Fibroblast of skin of left quadriceps (primary cell): ENCODE measurements at places on chromosomes 7 and 10.

- no peak for DNase-seq
These were observed 1.4 kb downstream of the KBTBD2 start for GRCh38 chr7:32890010-32890792.

- DNase-seq, result peak; percentile 84
These were observed 104.7 kb upstream of the ARMC3 start for GRCh38 chr10:22823109-22823508.

GRCh38 chr10:113801569-113801968 is 50.1 kb downstream of the PLEKHS1 start:
- no peak for DNase-seq

GRCh38 chr10:119281581-119282071 is 74.3 kb downstream of the GRK5 start:
- DNase-seq, result no peak

GRCh38 chr7:103719070-103719469 is 270.4 kb downstream of the RELN start:
- DNase-seq, result no peak

- DNase-seq, result no peak
These were observed 58.9 kb upstream of the PLXNA4 start for GRCh38 chr7:132635127-132635526.

- no peak for DNase-seq
These were observed 37.2 kb downstream of the CUBN start for GRCh38 chr10:17092216-17092944.

DNA sequence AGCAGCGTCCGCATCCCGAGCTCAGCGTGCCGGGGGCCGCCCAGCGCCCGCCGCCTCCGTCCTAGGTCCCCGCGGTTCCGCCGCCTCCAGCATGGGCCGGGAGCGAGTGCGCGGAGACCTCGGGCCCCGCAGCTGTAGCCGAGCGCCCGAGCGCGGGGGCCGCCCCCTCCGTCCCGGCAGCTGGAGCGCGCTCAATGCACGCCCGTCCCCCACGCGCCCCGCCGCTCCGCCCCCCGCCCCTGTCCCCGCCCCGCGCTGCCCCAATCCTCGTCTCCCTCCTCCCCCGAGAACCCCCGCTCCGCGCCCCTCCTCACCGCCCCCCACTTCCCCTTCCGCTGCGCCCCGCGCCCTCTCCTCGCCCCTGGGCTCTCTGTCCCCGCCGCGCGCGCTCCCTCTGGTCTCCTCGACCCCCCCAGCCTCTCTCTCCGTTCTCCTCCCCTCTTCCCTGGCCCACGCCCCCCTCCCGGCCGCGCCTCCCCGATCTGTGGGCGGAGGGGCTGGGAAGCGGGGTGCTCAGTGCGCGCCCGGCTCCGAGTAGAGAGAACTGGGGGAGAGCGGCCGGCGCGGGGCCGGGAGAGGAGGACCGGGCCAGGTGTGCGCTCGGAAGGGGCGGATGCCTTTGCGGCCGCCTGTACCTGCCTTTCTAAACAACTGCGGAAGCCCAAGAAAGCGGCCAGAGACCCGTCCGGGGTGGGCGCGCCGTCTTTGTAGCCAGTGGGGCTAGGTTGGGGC is at the start of gene VIPR2:
Gene VIPR2 (minus strand): TSS at position 110 of the 732 bp plus-strand sequence. CDS start 96 bp downstream, at position 14.
- DNase-seq, result no peak

DNA sequence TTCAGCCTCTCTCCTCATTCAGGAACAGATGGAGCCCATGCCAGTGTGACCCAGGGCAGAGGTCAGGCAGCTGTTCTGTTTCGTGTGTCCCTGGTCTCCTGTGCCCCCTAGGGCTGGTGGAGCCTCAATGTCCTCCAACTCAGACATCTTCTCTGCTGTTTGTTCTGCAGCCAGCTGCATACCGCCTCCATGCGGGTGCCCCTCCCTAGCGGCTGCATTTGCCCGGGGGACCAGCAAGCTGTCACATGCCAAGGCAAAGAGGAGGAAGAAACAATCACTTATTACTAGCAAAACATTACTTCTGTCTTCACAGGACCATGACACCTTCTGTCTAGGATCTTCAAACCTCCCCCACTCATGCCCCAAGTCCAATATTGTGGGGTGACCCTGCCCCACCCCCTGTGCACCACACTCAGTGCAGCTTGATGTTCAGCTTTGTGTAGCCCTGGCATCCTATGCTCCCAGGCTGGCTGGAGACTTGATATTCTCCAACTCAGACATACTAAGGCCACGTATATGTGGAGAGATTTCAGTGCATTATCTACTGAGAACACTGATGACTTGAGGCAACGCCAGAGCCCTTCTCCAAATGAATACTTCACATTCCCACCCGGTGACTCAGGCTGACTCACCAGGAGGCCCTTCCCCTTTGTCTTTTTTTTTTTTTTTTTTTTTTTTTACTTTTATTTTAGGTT is 188.9 kb downstream of the SKIDA1 start:
- peak; percentile 94 for DNase-seq

DNA sequence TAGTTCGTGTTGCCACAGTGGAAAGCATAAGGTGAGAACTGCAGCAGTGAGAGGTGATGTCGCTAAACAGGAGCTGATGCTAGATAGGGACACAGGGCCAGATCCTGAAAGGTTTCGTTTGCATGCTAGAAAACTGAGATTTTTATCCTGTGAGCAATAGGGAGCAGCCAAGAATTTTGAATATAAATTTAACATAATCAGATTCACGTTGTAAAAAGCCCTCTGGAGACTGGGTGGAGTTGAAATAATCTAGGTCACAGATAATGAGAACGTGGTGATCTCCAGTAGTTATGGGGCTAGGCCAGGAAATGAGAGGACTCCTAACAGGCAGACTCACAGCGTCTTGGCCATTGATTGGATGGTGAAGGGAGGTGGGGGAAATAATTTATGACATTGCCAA is 92.1 kb upstream of the IMMP2L start:
- DNase-seq, result no peak

- no peak for DNase-seq
These were observed 123.4 kb upstream of the ZNF746 start for GRCh38 chr7:149620961-149621360.

DNA sequence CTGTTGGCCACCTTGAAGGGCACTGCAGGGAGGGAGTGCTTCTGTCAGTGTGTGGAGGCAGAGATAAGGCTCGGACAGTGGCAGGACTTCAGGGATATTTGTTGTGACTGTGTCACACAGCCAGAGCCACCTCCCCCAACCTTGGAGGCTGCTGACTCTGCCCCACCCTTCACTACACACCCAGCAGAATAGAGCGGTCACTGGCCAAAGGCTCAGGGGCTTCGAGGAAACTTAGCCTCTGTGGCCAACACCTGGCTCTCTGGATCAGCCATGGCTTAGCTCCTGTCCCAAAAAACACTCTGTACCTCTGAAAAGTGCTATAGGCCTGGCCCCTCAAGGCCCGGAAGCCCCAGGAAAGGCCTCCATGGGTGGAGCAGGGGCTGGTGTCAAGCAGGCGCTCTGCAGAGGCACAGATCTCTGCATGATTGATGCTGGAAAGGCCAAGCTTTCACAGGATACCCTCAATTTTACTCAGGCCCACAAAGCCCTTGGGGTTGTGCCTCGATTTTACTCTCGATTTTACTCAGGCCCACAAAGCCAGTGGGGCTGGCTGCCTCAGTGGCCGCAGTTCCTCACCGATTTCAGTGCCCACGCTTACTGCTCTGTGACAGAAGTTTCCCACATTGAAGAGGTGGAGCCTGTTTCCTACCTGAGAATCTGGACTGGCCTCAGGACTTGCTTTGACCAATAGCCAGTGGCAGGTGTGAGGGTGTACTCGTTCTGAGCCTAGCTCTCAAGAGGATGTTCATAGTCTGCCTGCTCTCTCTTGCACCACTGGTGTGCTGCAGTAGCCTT is 113.2 kb upstream of the GPR26 start:
- no peak for DNase-seq

GRCh38 chr10:58746474-58747185 is 234.0 kb downstream of the BICC1 start:
- no peak for DNase-seq

GRCh38 chr7:151767557-151767956 is 109.4 kb downstream of the PRKAG2 start:
- DNase-seq, result no peak

- no peak for DNase-seq
These were observed 125.5 kb downstream of the TRIL start for GRCh38 chr7:28832669-28833068.

DNA sequence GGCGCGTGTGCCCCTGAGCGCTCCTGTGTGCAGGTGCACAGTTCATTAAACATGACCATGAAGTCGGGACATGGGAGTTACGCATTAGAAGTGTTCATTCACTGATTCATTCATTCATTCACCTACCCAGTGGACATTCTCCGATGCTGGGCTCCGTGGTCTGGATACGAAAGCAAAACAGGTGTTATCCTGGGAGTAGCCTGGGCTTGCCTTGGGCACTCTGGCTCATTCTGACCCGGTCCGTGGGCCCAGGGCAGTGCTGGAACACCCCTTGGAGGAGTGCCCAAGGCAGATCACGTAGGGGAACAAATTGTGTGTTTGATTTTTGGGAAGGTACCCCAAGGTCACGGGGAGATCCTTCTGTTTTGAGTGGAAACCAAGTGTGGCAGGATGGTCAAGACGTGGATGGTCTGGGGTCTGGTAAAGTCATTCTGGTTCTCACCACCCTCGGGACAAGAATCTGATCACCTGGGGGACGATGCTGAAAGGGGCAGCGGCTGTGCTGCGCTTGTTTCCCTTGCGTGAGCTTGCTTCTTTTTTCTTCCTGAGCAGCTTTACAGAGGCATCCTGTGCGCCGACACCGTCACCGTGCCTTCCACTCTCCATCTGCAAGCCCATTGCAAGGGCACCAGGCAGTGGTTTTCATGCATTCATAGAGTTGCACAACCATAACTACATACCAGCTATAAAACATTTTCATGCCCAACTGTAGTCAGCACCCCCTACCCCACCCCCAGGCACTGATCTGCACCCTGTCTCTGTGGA is 10.1 kb downstream of the ELFN1 start:
- no peak for DNase-seq

DNA sequence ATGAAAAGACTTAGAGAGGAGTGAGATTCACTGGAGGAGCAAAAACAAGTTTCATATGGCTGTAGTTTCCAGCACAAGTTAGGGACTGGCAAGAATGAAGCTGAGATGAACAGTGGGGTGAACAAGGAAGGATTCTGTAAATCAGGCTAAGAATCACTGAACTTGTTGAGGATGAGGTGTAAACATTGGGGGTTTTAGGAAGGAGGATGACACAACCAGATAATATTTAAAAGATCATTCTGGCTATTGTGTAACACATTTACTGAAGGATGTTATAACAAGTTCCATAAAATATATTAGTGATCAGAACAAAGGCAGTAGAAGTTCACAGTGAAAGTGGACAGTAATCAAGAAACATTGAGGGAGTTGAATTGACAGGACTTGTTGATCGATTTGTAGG is 68.9 kb downstream of the CD36 start:
- no peak for DNase-seq

GRCh38 chr7:11300241-11300640 is 326.6 kb downstream of the PHF14 start:
- no peak for DNase-seq

GRCh38 chr7:51315393-51316261 is 982 bp downstream of the COBL start:
- no peak for DNase-seq

DNA sequence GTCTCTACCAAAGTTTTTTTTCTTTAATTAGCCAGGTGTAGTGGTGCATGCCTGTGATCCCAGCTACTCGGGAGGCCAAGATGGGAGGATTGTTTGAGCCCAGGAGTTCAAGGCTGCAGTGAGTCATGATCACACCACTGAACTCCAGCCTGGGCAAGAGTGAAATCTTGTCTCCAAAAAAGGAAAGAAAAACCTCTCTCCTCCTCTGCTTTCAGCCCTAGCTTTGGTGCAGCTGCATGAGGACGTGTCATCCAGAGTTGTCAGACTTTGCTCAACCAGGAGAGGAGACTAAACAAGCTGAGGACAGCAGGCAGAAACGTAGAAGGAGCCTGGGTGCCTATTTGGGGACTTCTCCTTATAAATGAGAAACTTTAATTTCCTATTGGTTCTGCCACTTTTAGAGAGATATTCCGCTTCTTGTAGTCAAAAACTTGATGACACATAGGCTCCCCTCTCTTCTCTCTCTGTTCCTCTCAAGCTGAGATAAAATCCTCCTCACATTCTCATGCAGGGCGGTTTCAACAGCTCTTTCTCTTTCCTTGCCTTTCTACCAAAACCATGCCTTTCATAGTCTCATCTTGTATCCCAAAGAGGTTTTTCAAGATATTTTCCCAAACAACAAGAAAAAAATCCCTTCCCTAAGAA is 205.4 kb downstream of the ARHGAP12 start:
- DNase-seq, result no peak

DNA sequence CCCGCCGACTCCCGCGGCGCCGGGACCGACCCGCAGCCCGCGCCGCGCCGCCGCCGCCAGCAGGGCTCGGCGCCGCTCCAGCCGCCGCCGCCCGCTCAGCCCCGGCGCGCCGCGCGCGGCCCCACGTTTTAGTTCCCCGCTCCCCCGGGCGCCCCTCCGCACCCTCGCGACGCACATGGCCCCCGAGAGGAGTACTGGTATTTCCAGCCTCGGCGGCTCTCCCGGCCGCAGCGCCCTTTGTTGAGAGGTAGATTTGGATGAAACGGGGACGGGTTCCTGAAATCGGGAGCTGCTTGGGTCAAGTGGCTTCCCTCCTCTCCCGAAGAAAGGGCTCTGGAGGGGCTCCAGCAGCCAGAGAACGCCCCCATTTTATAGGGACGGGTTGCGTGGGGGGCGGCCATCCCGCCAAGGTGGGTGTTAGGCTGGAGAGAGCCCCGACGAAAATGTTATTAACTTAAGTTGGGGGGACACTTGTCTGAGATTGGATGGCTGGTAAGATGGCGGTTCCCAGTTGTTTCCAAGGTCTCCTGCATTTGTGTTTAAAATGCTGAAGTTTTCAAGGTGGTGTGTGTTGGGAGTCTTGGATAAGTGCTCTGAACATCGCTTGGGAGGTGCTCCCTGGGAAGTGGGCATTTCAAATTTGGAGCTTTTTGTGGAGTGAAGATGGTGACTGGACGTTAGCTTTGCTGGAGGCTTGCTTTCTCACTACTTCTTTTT is 1.2 kb downstream of the BMI1 start:
- no peak for DNase-seq

DNA sequence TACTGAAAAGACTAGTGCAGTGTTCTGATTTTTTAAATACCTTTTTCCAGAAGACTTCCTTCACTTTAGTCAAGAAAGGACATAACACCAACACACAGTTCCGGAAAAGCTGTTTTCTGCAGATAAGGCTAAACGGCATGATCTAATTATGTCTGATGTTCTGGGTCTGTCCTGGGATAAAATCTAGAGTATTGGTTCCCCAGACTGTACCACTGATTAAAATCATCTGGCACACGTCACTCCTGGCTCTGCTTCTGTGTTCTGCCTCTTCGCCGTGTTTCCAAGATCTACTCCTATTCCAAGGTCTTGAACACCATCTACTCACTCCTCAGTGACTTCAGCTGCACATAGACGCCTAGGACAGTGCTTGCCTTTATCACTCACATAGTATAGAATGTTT is 100.8 kb upstream of the SFMBT2 start:
- no peak for DNase-seq

DNA sequence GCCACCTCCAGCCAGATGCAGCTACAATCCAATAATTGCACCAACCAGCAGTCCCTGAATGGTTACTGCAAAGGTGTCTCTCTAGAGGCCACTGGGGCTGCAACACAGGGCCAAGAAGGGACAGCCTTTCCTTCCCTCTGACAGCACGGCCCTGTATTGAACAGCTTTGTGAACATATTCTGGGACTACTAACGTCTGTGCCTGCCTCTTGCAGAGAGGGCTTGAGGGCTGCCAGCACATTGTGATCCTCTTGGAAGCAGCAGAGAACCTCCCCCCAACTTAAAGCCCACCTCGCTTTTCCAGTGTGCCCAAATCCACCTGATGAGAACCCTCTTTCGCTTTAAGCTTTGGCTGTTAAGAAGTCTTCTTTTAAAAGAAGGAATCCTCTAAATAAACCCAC is 415.9 kb downstream of the RPS24 start:
- DNase-seq, result no peak
